ENCODE measurements at places on chromosomes 3 and 15. TPM values are rescaled to one million over a fixed set of nuclear protein-coding genes. Genes with fewer than 3 reads are reported as not detected.

Gene IMP3
- 173 TPM for total RNA-seq

Gene GP9
- not detected for total RNA-seq

Gene THAP10
- total RNA-seq: 2.6 TPM

Gene ATP13A5
- 0.35 TPM for total RNA-seq

Gene ZNF280D
- total RNA-seq: 42.9 TPM

Gene SPINK8
- not detected for total RNA-seq

Gene CD200R1
- total RNA-seq: 5.5 TPM

Gene SHF
- 4.4 TPM for total RNA-seq

Gene TRPM1
- total RNA-seq: not detected

Gene DZIP1L
- 1.7 TPM for total RNA-seq
